Stimulated activated CD4-positive, alpha-beta T cell treated with anti-CD3 and anti-CD28 coated beads, Interleukin-15, amount 100 ng/mL, for 48 hours (primary cell): ENCODE measurements at places on chromosomes 2 and 18.

GRCh38 chr2:31397094-31397493 is 17.4 kb downstream of the XDH start:
- DNase-seq: no peak

DNA sequence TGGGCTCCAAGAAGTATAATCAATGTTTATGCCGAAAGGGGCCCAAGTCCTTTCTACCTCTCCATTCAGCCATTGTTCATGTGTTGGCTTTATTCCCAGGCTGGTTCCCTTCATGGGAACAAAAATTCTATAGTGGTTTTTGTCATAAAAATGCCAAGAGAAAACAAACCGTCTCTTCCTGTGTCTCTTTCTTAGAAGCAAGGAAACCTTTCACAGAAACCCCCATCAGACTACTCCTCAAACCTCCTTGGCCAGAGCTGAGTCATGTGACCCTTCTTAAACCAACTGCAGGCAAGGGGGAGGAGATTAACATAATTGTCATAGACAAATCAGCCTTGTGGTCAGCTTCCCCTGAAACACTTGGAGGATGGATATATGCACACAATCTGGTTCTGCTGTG is 75.1 kb upstream of the TANK start:
- DNase-seq: no peak

- DNase-seq: no peak
These were observed 172.3 kb downstream of the ICOS start for GRCh38 chr2:204108781-204109295.

DNA sequence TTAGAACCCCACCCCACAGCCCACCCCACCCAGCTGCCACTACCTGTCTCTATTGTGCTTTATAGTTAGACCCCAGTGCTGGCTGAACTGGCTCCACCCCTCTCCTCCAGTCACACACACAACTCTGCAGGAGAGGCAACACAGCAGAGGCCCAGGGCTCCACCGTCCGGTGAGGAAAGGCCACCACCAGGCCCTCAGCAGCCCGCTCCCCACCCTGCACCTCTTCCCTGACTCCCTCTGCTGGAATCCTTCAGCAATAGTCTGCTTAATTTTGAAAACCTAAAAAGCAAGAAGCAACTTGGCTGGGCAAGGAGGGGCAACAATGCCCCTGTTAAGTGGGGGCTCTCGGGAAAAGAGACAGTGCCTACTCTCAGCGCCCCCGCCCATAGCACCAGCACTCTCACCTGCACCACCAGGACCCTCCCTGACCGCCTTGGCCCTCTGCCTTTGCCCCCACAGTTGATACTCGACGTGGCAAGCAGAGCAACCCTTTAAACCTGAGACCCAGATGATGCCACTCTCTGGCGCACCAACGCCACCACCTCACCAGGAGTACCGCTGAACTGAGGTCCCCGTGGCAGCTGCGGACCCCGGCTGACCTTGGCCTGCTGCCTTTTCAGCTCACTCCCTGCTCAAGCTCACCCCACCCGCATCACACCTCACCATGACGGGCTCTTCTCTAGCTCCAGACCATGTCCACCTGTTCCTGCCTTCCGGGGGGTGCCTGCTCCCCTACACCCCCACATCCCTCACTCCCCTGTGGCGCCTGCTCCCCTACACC is 45.7 kb downstream of the NDUFA10 start:
- no peak for DNase-seq

GRCh38 chr2:195414537-195415100 is 242.4 kb upstream of the SLC39A10 start:
- no peak for DNase-seq

- DNase-seq: no peak
These were observed 36.9 kb downstream of the RIT2 start for GRCh38 chr18:43078478-43079092.

- DNase-seq: no peak
These were observed 42.1 kb downstream of the MTCL1 start for GRCh38 chr18:8747440-8747937.

DNA sequence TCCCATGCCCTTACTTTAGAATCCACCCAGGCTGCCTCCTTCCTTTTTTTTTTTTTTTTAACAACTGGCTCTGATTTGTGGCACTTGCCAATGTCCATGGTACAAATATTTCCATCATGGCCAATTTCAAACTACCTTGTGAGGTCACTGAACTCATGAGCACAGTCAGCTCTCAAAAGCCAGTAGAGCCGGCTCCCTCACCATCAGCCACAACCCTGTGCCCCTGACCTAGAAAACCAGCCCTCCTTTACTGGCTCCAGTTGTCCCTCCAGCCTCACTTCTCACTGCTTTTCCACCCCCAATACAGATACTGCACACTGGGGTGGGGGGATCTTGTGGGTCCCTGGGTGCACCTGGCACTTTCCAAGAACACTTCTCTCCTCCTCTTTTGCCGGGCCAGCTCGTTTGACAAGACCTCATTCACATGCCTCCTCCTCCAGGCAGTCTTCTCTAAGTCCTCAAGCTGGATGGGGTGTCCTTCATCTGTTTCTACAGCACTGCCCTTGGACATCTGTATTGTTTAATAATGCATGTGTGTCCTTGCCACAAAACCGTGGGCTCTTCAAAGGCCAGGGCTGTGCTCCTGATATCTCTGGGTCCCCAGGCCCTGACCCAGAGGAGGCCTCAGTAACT is 35.5 kb downstream of the SDC1 start:
- no peak for DNase-seq

GRCh38 chr2:105796791-105797190 is 52.1 kb downstream of the NCK2 start:
- DNase-seq: no peak

DNA sequence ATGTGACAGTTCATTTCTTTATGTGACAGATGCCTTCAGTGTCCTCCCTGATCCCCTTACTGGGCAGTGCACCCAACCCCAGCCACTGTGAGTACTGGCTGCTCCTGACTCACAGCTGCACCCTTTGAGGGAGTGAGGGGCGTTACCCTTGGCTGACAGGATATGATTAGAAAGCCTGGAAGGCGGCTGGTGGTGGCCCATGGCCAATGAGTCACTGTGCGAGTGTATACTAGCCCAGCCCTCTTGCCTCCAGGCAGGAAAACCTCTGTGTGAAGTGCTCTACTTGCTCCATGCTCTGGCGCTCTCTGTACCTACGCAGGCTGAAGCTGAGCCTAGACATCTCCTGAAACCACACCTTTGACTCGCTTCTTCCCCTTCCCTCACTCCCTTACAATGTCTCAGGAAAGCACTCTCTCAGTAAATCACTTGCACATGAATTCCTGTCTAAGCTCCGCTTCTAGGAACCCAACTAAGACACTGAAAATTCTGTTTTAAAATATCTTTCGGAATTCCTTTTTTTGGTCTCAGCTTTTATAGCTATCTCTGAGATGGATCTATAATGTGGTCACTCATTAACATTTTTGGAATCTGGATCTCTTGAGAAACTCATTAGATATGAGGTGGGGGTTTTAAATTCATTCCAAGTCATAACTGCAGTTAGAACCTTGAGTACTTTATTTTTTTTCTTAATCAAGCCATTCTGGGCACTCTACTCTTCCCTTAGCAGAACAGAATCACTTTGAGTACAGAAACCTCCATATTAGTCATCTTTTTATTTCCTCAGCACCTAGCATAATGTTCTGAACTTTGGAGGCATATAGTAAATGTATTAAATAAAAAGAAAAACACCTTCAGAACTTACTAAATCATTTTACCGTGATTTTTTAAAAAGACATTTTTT is 25.3 kb upstream of the STAM2 start:
- peak; percentile 24 for DNase-seq

GRCh38 chr18:45127405-45127804 is 446.7 kb downstream of the SETBP1 start:
- no peak for DNase-seq

DNA sequence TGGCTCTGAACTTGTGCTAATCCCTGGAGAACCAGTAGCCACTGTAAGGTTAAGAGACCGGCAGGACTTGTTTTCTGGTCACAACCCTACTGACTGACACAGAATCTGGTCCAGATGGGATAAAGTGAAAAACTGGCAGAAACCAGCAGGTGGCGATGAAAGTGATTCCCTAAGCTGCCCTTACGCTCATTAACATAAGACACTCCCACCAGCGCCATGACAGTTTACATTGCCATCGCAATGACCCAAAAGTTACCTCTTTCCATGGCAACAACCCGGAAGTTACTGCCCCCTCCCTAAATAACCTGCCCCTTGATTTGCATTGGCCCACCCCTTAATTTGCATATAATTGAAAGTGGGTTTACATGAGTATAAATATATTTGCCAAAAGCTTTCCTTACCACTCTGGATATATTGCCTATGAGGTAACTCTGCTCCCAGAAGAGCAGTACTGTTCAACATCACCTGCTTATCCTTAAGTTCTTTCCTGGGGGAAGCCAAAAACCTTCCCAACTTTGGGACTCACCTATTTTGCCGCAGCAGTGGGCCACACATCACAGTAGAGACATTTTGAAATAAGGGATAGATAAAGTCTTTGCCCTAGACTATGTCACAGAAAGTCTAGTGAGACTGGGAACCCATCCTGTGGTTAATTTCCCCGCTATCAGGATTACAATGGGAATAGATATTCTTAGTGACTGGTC is 35.8 kb upstream of the AFF3 start:
- DNase-seq: no peak

DNA sequence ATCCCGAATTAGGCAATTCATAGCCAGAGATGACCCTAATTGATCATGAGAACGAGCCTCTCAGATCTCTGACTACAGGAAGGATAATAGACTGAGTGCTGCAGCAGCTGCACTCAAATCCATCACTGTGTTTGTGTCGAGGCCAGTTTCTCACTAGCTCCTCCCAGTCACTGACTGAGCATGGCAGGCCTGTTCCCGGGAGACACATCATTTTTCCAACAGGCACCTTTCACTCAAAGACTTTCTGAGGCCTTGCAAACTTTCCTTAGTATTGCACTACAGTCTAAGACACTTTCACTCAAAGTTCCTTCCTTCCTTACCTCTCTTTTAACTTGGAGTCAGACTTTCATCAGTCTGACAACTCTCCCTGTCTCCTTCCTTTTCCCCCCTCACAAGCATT is 13.7 kb downstream of the SOS1 start:
- no peak for DNase-seq

- DNase-seq: no peak
These were observed at the start of gene SIX2 for GRCh38 chr2:45009303-45009927. Gene SIX2, minus strand, starts transcription at chr2:45009452. Its CDS starts 342 bp downstream, at chr2:45009110.

GRCh38 chr2:164504253-164504652 is 117.0 kb downstream of the GRB14 start:
- DNase-seq: no peak

- DNase-seq: no peak
These were observed 5.5 kb downstream of the BOK start for GRCh38 chr2:241563981-241564595.

GRCh38 chr2:98127229-98127989 is 40.4 kb downstream of the VWA3B start:
- DNase-seq: no peak

DNA sequence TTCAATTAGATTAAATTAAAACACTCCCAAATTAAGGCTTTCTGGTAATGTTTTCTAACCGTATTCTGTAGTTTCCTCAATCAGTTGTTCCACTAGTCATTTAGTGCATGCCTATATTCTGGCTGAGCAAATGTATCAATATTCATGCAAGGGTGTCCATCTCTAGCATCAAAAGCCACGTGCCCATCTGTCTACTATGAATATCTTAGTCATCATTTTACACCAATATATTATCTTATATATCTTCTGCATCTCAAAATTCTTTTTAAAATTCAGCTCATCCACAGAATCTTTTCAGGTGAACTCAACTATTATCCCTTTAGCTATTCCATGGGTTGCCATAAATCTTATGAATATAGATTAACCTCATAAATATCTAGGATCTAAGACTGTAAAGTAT is 488.2 kb downstream of the PARD3B start:
- DNase-seq: no peak

DNA sequence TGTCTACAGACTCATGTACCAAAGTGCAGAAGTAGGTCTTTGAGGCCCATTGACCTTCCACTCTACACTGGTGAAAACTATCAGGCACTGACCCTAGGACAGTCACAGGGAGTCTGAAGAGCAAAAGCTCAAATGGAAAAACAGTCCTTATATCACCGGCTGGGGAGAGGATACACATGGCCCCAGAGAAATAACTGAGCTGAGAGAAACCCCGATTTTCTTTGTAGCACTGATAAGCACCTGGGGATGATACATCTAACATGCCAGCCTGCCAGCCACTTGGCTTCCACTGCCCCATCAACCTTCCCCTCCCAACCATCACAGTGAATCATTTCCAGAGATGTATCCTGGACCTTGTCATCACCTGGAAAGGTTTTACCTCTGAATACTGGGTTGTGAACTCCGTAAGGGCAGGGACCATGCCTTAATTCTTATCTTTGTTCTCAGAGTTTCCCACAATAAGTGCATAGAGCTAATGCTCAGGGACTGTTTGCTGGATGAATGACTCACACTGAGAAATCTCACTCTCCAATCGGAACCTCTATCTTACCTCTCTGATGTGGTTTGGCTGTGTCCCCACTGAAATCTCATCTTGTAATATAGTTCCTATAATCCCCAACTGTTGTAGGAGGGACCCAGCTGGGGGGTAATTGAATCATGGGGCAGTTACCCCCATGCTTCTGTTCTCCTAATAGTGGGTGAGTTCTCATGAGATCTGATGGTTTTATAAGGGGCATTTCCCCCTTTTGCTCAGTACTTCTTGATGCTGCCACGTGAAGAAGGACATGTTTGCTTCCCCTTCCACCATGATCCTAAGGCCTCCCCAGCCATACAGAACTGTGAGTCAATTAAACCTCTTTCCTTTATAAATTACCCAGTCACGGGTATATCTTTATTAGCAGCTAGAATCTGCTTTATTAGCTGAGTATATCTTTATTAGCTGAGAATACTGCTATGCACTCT is 37.1 kb downstream of the EVA1A start:
- no peak for DNase-seq

DNA sequence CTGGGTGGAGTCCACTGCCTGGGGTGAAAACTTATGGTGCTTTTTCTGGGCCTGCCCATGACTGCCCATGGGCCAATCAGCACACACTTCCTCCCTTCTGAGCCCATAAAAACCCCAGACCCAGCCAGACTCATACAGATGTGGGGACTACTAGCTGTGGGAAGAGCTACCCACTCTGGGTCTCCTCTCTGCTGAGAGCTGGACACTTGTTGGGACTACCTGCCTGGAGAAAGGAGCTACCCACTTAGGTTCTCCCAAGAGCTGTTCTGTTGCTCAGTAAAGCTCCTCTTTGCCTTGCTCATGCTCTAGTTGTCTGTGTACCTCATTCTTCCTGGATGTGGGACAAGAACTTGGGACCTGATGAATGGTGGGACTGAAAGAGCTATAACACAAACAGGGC is 119.6 kb upstream of the SLC38A11 start:
- no peak for DNase-seq

DNA sequence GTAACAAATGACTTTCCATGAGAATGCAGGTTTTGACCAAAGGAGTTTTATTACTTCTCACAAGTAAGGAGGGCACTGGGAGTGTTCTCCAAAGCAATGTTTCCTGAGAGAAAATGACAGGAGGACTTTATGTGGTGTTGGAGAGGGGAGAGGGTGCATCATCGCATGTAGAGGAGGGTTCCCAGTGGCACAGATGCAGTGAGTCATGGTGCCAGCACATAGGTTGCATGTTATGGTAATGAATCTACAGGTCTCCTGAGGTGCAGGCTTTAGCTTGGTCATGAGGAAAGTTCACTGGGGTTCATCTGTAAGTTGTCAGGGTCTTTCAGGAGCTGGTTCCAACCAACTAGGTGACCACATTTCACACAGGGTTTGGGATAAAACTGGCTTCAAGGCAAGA is 30.4 kb downstream of the NAT8 start:
- DNase-seq: no peak

- DNase-seq: no peak
These were observed 12.1 kb downstream of the CAPN14 start for GRCh38 chr2:31205186-31205585.
